CD4-positive, alpha-beta T cell treated with Interleukin-17A for 4 hours (primary cell): ENCODE measurements at places on chromosomes 12 and 14.

DNA sequence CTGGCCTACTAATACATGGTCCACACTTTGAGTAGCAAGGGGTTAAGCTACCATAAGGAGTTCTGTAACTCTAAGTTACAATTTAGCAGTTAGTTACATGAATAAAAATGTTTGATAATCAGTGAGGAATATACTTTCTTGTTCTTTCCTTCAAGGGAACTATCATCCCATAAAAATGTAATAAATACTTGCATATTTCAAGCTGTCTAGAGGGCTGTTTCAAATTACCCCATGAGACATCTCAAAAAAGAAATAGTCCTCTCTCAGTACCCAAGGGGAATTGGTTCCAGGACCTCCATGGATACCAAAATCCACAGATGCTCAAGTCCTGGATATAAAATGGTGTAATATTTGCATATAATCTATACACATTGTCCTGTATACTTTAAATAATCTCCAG is 48.7 kb upstream of the GNG2 start:
- DNase-seq = no peak

- peak; percentile 34 for DNase-seq
Observed at GRCh38 chr14:97874394-97874793, 1077.2 kb downstream of the VRK1 start.

- DNase-seq = no peak
Observed at GRCh38 chr14:35712466-35712865, 96.6 kb downstream of the RALGAPA1 start.

DNA sequence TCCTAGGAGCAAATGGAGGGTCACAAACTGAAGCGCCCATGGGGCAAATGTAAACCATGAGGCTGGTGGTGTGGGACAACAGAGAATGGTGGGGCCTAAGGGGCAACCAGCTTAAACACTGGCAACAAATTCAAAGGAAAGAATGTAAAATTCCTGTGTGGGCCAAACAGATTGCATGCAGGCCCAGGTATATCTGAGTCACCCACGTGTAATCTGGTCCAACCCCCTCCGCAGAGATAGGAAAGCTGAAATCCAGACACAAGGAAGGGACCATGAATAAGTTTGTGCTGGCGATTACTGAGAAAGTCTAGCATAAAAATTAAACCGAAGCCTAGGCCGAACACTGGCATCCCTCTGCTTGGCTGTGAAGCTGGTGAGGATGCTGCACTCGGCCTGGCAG is 71.6 kb downstream of the ITPK1 start:
- DNase-seq = no peak

- DNase-seq = no peak
Observed at GRCh38 chr12:129466499-129466898, 437.3 kb downstream of the TMEM132D start.

GRCh38 chr12:98256830-98257229 is 258.6 kb upstream of the TMPO start:
- DNase-seq = no peak

- peak; percentile 44 for DNase-seq
Observed at GRCh38 chr14:92903359-92903758, 19.6 kb upstream of the CHGA start.

- no peak for DNase-seq
Observed at GRCh38 chr14:58488550-58488949, 61.0 kb downstream of the KIAA0586 start.

- DNase-seq = no peak
Observed at GRCh38 chr12:66623455-66623854, 55.4 kb downstream of the GRIP1 start.

DNA sequence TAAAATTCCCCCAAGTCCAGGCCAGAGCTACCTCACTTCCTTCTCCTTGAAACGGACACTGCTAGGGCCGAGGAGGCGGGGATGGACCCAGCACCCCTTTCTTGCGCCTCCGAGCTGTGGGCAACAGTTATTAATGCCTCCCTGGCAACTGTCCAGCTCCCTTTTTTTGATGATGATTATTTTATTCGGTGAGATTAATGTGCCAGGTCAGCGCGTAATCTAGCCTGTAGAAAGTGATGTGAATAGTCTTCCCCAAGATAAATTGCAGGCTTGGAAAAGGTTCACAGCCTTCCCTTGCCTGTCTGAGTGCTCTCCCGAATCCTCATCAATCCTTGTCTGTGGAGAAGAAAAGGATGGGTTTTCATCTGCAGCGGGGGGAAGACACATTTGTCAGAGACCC is 54.3 kb downstream of the RNFT2 start:
- no peak for DNase-seq

DNA sequence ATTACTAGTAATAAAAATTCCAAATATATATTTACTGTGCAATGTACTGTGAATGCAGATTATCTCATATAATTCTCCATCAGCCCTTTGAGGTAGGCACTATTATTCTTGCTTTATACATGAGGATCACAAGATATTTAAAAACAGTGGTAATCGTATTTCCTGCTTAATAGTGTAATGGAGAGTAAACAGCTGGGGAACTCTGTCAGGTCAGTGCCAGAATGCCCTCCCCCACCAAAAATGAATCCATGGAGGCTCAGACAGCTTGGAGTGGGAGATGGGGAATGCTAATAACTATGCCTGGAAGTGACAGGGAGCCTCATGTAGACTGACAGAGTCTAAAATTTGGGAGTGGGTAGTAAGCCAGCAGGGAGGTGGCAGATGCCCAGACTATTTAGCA is 153.6 kb downstream of the PAH start:
- no peak for DNase-seq

DNA sequence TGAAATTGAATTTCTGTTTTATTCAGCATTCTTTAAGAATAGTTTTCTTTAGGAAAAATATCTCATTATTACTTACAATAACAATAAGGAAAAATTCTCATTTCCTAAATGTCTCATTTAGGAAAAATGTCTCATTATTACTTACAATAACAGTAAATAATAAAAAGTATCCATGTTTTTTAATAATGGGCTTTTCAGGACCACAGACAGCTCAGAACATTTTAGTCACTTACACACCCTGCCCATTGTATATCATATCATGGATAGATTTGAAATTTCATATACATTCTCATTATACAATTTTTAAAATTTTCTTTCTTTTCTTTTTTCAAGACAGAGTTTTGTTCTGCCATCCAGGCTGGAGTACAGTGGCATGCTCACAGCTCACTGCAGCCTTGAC is 58.9 kb downstream of the ASCL1 start:
- DNase-seq = no peak

DNA sequence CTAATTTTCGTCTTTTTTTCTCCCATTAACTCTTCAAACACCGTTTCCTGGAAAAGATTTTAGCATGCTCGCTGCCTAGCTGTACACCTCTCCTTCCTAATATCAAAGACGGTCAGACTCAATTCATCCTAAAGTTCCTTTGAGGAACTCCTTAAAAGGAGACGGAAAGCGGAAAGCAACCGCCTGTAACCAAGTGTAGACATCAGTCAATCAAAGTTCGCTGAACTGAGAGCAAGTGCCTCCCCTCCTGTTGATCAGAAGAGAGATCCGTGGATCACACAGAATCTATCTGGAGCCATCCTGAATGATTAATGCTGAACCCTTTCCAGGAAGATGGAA is 412 bp upstream of the TEP1 start:
- DNase-seq = peak; percentile 48

DNA sequence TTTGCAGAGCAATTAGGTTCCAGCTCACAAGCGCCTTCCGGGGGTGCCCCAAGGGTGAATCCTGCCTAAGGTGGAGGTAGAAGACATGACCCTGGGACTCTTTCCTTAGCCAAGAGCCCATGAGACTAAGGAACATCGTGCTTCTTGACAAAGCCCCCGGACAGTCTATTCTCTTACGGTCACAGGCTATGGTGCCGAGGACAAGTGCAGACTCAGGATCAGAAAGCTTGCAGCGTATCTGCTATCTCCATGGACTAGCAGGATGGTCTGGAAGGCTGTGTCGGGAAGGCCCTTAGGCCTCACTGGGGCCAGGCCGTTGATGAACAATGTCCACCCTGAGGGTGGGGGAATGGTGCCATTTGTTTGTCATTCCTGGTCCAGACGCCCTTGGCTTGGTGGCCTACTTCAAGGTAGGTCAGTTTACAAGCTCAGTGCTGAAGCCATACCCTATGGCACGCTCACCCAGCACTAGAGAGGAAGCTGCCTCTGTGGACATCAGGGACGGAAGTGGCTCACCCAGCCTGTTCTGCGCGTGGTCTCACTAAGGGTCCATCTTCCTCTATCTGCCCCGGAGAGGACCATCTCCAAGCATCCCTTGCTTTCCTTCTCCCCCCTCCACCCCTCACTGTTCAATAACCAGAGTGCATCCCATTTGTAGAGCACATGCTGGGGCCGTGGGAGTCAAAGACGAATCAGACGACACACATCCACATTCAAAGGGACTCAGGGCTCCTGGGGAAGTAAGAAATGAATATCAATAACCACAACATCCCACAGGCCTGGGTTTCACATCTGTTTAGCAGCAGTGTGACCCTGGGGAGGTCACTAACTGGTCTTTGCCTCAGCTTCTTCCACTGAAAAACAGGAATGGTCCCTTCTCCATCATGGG is 45.0 kb upstream of the IQSEC3 start:
- no peak for DNase-seq

GRCh38 chr12:13592063-13592942 is 389.1 kb downstream of the GRIN2B start:
- no peak for DNase-seq
